ENCODE measurements at places on chromosomes 13 and 19. TPM values are rescaled to one million over a fixed set of nuclear protein-coding genes. Genes with fewer than 3 reads are reported as not detected.

Gene ICAM5
- total RNA-seq, result 0.69 TPM

Gene EEF1AKMT1
- total RNA-seq, result 11.0 TPM

Gene JOSD2
- total RNA-seq, result 49.2 TPM

Gene ZNF723
- not detected for total RNA-seq

Gene RETN
- total RNA-seq, result not detected

Gene FPR3
- total RNA-seq, result not detected

Gene ZFR2
- total RNA-seq, result not detected

Gene ZNF837
- total RNA-seq, result 2.0 TPM

Gene CLDN10
- not detected for total RNA-seq

Gene ZNF529
- total RNA-seq, result 6.9 TPM

Gene DCLK1
- 2.8 TPM for total RNA-seq

Gene TEX101
- not detected for total RNA-seq

Gene NECTIN2
- total RNA-seq, result 40.5 TPM

Gene EBI3
- total RNA-seq, result 0.16 TPM

Gene FGF21
- not detected for total RNA-seq

Gene KLK14
- not detected for total RNA-seq
